ENCODE measurements at places on chromosomes 4 and X.
A peak's percentile ranks its signal among the peaks of the same experiment; 100 is the strongest.

- DNase-seq, result no peak
Measured at GRCh38 chr4:130825284-130825683, 1729.3 kb downstream of the C4orf33 start.

DNA sequence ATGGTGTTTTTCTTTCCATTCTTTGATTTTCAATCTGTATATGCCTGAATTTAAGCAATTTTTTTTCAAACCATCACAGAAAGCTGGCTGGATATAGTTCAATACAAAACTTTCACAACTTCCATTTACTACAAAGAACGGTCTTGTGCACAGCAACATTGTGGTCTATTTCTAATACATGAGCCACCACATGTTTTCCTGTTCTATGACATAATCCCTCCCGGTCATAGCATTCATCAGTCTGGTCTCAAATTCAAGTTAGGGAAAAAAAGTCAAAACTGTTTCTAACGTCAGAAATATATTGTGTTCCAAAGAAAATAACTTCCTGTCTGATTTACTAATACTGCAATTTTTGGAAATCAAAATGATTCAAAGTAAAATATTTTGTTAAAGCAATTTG, 7.5 kb upstream of the CXCL6 start:
- DNase-seq, result no peak

- DNase-seq, result no peak
Measured at GRCh38 chrX:104255465-104255864, 732 bp upstream of the ESX1 start.

DNA sequence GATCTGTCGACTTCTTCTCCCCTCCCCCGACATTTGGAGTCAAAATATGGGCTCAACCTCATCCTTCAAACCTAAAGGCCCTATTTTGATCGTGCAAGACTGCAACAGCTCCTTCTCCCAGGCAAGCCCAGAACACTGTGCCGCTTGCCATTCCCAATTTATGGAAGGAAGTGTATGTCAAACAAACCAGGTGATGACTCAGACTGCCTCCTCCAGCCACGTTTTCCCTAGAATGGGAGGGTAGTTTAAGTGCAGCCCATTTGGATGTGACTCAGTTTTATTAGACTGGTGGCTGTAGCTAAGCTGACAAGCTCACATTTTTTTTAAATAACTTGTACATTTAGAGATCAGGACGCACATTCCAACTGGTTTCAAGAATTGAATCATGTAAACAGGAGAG, 570.4 kb upstream of the DIPK2B start:
- DNase-seq, result peak; percentile 87

- DNase-seq, result peak; percentile 46
Measured at GRCh38 chr4:53116954-53117353, 248.9 kb downstream of the SCFD2 start.

DNA sequence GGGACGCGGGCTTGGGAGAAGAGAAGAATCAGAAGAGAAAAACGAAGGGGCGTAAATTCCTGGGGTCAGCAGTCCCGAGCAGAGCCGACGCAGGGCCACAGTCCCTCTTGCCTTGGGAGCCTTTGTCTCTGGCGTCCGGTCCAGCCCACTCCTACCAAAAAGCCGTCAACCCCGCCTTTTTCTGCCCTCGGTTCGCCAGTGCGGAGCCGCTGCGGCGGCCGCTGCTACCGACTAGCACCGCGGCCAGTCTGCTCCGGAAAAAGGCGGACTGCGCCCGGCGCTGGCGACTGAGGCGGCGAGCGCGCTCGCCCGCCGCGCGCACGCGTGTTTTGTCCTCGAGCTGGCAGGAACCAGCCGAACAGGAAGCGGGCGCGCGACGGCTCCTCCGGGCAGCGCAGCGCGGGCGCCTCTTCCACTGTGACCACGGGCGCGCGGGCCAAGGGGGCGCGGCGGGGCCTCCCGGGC, 502 bp downstream of the HNRNPDL start:
- no peak for DNase-seq

GRCh38 chrX:1676866-1677265, 62.0 kb downstream of the ASMT start:
- no peak for DNase-seq

GRCh38 chr4:123578276-123579029, 181.9 kb downstream of the SPRY1 start:
- DNase-seq, result no peak

DNA sequence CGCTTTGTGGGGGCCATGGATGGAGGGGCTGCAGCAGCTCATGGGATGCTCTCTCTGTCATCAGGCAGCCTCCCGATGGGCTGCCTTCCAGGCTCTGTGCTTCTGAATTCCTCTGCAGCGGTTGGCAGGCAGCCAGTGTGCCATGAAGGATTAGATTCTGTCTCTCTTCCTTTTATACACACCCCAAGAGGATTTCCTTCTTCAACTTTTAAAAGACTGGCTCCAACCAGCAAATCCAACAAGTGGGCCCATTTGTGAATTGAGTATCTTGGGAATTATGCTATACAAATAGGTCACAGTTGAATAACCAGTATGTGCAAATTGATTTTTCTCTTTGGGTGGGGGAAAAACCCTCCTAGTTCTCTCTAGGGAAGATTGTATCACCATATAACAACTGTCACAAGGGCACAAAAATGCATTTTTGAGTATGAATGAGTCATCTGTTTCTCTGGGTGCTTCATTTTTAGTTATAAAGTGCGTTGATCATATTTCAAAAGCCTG, 96.8 kb upstream of the FAT1 start:
- peak; percentile 27 for DNase-seq

DNA sequence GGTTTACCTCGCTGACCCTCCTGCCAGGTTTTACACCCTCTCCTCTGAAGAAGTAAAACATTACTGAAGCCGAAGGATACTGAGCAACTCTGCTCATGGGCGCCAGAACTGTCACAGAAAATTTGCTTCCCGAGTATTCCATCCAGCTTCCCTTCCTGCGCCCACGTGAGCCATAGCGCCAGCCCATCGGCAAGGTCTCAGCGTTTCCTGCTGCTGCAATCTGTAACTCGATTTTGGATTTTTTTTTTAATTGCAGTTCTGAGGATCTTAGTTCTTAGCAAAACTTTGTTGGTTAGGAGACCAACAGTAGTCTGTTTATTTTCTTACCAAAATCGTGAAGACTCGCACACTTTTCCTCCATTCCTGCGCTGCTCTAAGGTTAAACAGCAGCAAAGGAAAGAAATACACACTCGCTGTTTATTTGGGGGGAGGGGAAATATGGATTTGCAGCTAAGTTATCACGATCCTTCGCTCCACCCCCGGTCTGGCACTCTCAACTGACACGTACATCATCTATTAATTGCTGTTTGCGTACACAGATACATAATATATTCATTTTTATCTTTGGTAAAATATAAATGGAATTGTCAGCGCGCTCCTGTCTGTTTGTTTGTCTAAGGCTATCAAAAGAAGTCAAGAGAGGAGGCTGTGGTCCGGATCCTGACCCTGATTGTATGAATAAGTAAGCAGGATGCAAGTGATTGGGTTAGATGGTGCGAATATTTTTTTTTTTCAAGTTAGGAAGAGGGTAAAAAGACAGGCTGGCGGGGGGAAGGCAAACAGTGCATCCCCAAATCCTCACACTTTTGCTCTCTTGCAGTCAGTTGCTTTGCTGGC, at the start of gene TLL1:
TSS of gene TLL1 (plus strand) at position 777 of the 837 bp plus-strand sequence. CDS start 668 bp downstream, outside the sequence.
- DNase-seq, result no peak

- DNase-seq, result no peak
Measured at GRCh38 chr4:6752486-6752829, 30.1 kb upstream of the KIAA0232 start.

- DNase-seq, result no peak
Measured at GRCh38 chrX:133923548-133923947, 61.8 kb downstream of the GPC3 start.

DNA sequence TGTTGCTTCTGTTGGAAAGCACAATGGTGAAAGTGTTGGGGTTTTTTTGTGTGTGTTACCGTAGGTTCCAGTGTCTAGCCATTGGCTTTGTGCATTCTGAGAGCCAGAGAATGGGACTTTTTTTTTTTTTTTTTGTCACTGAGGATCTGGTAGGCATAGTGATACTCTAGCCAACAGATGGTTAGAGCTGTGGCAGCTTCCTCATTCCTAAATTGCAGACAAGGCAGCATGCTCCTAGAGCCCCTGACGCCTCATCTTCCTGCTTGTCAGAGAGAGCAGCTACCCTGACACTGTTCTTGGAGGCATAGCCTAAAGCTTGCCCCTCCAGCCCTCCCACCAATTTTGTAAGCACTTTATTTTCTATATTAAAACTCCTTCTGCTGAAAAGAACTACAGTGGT, 27.0 kb downstream of the ARHGEF9 start:
- no peak for DNase-seq

GRCh38 chrX:130097507-130098209, 12.6 kb downstream of the ELF4 start:
- DNase-seq, result no peak

GRCh38 chr4:5615496-5616075, 92.8 kb downstream of the EVC2 start:
- DNase-seq, result no peak

DNA sequence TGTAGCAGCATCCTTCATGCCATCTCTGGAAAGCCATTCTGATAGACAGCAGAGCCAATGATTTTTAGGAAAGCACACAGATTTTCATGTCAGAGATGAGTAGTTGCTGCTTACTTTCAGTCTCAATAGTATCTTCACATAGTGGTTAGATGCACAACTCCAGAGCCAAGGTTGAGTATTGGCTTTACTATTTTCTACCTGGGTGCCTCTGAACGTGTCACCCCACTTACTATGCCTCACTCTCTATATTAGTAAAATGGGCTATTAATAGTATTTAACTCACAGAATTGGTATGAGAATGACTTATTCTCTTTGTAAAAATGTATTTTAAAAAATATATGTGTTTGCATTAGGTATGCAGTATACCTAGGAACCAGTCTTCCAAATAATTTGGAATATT, 108.8 kb upstream of the STIM2 start:
- no peak for DNase-seq

- DNase-seq, result no peak
Measured at GRCh38 chr4:147724468-147725201, 7.3 kb upstream of the ARHGAP10 start.

DNA sequence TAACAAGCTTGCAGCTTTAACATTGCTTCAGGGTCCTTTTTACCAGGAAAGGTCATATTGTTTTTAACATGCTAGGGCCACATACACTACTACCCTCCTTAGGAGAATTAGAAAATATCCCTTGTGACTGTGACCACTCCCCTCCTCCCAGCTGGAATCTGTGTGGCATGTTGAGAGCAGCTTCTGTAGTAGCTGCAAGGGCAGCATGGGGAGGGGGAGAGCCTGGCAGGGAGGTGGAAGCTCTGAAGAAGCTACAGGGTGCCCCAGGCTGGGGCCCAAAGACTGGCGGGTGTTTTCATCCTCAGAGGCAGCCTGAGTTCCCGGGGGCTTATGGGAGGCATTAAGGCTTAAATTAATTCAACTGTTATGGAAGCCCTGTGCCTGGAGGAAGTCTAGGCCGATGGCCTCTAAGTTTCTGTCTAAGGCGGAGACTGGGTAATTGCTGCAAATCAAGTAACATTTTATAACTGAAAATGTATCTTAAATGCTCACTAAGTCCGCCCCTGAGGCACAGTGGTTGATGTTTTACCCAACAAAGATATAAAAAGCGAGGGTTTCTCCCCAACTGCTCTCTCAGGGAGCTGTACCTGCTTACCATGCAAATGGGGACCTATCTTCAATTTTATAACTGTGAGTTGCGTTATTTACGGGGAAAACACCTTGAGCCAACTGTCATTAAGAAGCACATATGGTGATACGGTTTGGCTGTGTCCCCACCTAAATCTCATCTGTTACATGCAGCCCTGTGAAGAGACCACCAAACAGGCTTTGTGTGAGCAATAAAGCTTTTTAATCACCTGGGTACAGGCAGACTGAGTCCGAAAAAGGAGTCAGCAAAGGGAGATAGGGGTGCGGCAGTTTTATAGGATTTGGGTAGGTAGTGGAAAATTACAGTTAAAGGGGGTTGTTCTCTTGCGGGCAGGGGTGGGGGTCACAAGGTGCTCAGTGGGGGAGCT, 37.4 kb upstream of the STS start:
- no peak for DNase-seq

DNA sequence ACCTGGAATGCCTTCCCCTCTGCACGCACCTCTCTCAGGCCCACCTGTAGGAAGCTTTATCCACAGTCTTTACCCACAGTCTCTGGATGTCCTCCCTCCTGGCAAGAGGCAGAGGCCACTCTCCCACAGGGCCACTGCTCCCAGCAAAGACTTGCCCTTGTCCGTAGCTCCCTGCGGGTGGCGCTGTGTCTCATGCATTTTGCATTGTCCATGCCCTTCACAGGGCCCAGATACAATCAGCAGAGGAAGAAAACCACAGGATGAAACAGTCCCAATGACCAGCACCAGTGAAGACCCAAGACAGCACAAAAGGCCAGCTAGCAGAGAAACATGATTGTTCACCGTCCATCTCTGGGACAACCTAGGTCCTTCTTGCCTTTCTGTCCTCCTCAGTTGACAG, 2.1 kb upstream of the NSG1 start:
- DNase-seq, result no peak

GRCh38 chr4:132502096-132502552, 647.0 kb upstream of the PCDH10 start:
- DNase-seq, result no peak

GRCh38 chr4:25911356-25911755, 2.7 kb upstream of the SMIM20 start:
- DNase-seq, result no peak

DNA sequence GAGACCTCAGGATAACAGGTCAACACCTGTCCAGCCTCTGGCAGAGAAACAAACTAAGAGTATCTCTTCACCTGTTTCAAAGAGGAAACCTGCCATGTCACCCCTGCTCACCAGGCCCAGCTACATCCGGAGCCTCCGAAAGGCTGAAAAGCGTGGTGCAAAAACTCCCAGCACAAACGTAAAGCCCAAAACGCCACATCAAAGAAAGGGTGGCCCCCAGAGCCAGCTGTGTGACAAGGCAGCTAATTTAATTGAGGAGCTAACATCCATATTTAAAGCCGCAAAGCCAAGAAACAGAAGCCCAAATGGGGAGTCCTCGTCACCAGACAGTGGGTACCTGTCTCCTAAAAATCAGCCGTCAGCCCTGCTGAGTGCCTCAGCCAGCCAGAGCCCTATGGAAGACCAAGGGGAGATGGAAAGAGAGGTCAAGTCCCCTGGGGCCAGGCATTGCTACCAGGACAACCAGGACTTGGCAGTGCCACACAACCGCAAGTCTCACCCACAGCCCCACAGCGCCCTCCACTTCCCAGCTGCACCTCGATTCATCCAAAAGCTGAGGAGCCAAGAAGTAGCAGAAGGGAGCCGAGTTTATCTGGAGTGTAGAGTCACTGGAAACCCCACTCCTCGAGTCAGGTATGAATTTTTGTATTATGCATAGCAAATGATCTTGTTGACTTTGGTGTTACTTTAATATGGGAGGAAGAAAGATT, 15.1 kb downstream of the PALLD start:
- no peak for DNase-seq

DNA sequence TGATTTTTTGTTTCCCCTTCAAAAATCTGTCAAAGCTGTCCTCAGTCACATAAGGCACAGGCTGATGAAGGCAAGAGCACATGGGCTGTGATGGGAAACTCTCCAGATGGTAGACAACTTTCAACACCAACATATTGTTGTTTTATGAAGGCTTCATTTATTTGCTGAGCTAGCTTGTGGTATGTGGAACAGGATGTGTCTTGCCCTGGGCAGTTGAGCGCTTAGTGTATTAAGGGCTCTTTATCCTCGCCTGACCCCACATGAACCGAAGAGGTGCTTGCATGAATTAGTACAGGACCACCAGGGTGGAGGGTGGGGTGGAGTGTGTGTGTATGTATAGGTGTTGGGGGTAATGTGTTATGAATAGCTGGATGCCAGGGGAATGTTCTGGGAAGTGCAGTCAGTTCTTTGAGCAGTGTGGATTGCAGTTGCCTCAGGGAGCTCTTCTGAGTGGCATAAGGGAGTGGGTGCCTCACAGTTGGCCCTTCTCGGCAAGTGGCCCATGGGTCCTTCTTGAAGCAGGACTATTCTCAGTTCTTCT, 103.1 kb downstream of the PHEX start:
- DNase-seq, result no peak

- DNase-seq, result no peak
Measured at GRCh38 chr4:10506077-10506476, 48.9 kb upstream of the ZNF518B start.
